SJSA1 (cell line): ENCODE measurements at places on chromosomes 12 and 14.
A peak's percentile ranks its signal among the peaks of the same experiment; 100 is the strongest.

- DNase-seq, result no peak
Observed at GRCh38 chr12:93957870-93958269, 190.5 kb upstream of the PLXNC1 start.

DNA sequence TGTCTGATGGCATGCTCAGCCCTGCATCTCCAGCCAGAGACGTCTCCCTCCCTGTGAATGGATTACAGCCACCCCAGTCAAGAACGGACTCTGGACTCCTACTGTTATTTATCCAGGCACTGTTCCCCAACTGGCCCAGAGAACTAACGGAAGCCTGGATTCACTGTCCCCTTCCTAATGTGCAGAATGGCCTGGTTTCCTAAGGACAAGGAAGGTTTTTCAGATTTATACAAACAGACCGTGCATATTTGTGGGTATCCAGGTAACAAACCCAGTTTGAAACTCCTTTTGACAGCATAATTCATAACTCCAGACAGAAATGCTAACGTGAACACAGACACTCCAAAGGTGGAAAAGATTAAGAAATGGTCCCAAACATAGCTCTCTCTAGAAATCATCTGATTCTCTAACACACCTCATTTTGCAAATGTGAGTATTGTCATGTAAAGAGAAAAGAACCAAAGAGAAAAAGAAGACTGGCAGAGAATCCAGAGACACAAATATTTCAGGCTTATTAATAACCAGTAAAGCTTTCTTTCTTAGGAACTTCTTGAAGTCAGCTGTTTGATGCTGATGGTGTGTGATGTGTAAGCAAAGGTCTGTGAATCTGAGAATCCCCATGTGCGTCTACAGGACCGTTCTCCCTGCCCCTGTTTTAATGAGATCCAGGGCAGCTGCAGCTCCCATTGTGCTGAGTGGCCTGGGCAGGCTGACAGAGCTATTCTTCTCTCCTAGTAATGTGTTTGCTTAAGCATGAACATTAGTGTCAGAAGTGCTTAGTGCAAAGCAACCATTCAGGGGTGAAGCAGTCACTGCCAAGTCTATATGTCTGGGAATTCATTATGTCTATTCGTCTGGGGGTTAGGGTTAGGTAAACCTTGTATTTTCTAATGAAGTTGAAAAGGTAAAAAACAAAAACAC lies 86.8 kb upstream of the HIF1A start:
- no peak for DNase-seq

DNA sequence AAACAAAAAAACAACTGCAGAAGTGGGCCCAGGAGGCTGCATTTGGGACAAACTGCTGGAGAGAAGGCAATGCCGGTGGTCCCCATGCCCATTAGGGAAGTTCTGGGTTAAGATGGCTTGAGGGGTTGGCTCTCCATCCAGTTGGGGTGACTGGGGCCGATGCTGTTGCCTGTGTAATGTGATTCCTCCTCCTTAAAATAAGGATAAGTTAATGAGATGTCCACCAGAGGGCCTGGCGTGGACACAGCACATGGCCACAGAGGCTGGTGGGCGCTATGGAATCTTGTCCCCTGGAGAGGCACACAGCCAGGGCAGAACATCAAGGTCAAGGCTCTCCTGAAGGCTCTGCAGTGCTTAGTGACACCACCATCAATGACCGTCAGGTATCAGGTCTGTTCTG lies 1.0 kb upstream of the TESC start:
- DNase-seq, result no peak

GRCh38 chr12:14840616-14841015 lies 2.7 kb downstream of the ART4 start:
- no peak for DNase-seq

DNA sequence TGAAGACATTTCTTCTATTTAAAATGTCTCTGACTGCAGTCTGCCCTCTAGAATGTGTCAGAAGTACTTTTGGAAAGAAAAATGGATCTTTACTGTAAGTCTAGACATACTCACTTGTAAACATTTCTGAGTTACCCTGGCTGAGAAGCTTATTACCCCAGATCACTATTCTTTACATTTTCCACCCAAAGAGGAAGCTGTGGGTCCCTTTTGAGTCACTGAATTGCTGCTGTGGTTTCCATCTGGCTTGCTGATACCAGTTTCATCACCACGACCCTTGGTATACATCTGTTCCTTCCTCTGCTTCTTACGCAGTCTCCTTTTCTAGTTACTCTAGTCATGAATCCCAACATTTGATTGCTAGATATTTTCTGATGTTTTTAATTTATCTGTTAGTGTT lies 20.2 kb upstream of the CLEC4D start:
- DNase-seq, result no peak

DNA sequence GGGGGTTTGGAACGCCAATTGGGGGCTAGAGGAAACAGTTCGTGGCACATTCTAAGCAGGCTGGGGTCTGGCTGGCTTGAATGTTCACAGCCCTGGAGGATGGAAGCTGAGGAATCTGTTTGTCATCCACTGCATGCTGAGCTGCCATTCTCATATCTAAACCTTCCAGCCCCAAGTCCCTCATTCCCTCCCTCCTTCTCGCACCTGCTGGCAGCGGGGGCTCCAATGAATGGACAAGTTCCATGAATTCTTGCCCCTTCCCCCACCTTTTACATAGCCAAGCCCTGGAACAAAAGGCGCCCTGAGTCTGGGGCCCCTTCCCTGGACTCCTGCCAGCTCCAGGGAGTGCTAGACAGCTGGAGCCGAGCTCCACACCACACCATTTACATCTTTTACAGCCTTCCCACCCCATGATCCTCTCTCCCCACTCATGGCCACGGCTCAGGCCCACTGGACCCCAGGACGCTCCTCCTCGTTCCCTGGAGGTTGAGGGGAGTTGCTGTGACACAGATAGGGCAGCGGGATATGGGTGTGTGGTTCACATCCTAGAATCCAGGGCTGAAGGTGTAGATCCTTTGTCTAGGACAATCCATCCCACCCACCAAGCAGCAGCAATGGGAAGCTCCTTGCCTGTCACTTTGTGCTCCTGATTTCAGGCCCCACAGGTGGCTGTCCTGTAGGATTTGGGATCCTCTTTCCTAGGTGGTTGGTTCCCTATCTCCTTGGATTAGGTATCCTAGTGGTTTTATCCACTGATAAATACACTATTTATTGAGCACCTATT lies 21.7 kb upstream of the VRTN start:
- no peak for DNase-seq

DNA sequence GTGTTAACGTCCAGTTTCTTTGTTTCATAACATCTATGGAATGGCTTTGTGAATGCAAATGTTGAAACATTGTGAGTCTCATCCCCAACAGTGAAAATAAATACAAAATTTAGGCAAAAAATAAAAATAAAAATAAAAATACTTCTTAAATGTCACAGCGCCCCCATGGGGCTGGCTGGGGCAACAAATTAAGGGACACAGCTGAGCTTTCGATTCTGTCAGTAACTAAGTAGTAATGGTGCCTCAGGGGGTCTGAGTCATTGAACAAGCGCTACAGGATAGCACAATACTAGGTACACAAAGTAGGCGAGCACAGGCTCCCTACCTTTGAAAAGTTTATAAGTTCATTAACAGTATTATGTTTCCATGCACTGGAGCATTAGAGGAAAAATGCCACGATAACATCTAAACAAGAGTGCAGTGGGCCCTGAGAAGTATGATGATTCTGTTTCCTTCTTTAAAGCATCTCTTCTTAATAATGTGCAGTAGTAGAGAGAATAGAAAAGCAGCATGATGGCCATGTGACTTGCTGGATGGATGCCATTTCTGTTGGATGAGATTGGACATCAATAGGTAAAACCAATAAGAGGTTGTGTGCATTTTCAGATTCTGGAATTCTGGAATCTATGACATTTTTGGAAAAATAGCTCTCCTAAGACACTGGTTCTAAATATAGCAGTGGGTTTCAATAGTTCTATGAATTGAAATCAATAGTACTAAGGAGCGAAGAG lies 667.2 kb downstream of the DIO2 start:
- no peak for DNase-seq

DNA sequence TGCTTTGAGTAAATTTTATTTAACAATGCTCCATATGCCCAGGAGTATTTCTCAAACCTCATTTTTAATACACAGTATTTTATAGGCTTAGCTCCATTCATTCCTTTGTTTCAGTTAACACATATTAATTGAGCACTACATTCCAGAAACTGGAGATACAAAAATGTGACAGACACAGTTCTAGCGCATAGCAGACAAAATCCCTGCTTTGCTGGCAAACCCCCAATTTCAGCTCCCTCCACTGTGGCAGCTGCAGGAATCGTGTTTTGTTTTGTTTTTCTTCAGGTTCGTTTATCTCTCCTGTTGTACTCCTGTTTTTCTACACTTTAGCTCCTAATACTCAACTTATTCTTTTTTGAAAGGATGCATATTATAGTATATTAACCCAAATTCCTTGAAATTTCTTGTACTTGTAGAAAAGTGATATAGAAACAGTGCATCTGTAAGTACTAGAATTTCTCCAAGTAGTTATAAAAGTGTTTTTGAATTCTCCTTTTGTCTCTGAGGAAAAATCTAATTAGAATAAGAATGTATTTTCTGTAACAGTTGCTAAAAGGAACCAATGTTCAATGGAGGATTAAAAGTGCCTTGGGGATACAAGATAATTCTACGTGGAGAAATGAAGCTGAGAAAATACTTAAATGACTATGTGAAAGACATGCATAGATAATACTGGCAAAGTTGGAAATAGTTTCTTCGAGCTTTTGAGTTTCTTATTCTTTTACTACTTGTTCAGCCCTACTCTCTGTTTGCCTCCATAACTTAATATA lies 6.4 kb upstream of the RAB21 start:
- no peak for DNase-seq

DNA sequence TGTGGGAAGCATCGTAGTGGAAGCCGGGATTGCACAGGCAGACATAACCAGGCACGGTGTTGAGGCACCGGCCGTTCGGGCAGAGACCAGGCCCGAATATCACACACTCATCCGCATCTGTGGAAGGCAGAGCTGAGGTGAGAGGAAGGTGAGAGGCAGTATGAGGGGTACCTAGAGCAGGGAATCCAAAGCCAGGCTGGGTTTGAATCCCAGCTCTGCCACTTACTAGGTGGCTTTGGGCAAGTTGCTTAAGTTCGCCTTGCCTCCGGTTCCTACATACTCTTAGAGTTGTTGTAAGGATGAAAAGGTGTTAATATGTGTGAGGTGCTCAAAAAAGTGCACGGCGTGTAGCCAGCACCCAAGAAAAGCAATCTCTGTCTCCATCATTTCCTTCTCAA lies 10.4 kb downstream of the ISCA2 start:
- no peak for DNase-seq

- DNase-seq, result no peak
Observed at GRCh38 chr12:7121324-7121723, 7.4 kb downstream of the RBP5 start.

- DNase-seq, result no peak
Observed at GRCh38 chr14:84442521-84442920, 1087.4 kb upstream of the FLRT2 start.

DNA sequence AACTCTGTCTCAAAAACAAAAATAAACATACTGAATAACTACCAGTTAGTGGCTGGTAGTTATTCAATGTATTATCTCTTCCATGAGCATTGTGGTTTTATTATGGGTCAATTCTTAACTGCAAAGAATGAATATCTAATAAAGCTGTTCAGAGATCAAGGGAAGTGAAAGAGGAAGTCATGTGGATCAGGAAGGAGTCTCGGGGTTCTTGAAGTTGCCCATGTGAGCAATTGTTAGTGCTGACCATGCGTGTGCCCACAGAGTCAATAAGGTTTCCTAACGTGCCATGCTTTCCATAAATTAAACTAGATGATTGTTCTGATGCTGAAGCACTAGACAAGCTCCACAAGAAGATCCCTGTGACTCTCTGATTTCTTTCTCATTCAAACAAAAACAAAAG lies 136.5 kb upstream of the CPSF6 start:
- DNase-seq, result no peak

GRCh38 chr12:121949648-121950397 lies 31.4 kb downstream of the CFAP251 start:
- DNase-seq, result peak; percentile 86

- DNase-seq, result no peak
Observed at GRCh38 chr12:129660946-129661345, 242.9 kb downstream of the TMEM132D start.

DNA sequence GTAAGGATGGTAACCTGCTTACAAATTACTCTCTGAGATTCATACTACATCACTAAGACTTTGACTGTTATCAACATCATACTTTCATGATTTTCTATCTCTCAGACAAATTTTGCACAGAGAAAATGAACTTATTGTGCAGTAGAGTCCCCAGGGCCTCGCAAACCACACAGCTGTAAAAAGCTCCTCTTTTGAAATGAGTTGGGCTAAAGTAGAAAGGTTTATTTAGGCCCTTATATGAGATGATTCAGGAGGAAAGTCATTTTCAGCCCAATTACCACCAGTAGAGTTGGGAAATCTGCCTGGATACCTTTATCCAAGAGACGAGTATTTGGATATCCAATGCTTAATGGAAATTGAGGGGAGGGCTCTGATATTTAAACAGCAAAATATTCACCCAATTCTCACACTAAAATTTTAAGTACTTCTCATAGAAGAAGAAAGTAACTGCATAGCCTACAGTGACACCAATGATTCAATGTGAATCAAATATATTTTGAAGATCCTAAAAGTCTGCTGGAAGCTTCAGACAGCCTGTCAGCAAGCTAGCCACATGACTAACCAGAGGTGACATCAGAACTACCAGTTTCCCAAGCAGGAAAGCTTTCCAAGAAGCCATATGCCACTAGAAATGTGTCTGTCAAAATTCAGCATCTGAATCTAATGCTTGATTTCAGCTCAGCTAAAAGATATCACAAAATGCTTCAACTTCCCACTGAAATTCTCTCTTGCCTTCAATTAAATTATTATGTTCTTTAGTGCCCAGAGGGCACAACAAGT lies 190.1 kb upstream of the SYT1 start:
- DNase-seq, result no peak

GRCh38 chr12:101855364-101855884 lies 22.0 kb upstream of the DRAM1 start:
- DNase-seq, result no peak

DNA sequence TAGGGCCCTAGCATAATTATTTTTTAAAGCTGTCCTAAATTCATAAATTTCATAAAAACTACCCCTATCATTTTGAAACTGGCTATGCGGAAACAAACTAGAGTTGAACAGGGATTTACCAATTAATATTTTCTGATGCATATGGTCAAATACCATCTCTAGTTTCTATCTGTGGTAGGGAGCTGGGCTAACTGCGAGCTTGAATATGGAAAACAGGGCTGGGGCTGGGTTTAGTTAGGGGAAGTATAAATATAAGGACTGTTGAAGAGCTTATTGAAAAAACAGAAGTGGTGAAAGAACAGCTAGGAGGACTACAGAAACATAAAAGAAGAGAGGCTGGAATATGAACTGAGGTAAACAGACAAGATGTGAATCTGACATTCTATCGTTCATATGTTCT lies 91.8 kb downstream of the SLC38A1 start:
- DNase-seq, result no peak

GRCh38 chr14:31410048-31410650 lies 10.2 kb downstream of the HEATR5A start:
- no peak for DNase-seq

GRCh38 chr12:3014641-3015040 lies 55.4 kb downstream of the TEAD4 start:
- DNase-seq, result no peak

- peak; percentile 71 for DNase-seq
Observed at GRCh38 chr12:53499266-53500141, at the start of gene MAP3K12. Gene MAP3K12, minus strand, starts transcription at chr12:53499458. Its CDS starts 12,067 bp downstream, at chr12:53487391.
